ENCODE measurements at places on chromosomes 16 and 17.

DNA sequence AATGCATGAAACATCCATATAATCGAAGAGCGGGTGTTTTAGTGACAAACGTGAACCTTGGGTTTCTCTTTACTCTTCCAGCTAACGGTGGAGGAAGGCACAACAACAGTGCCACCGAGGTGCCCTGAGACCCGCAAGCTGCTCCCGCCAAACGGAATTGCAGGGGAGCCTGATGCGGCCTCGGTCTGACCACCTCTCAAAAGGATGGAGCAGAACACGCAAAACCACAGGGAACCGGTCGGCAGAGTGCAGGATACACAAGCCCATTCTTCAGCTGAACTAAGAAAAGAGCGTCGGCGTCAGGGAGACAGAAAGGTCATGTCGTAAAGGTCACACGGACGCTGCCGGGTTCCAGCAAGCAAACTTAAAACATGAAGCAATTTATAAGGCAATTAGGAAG, 109.5 kb upstream of the ZNF750 start:
- no peak for DNase-seq

- no peak for DNase-seq
Measured at GRCh38 chr17:62164747-62165722, 100.0 kb upstream of the MED13 start.

DNA sequence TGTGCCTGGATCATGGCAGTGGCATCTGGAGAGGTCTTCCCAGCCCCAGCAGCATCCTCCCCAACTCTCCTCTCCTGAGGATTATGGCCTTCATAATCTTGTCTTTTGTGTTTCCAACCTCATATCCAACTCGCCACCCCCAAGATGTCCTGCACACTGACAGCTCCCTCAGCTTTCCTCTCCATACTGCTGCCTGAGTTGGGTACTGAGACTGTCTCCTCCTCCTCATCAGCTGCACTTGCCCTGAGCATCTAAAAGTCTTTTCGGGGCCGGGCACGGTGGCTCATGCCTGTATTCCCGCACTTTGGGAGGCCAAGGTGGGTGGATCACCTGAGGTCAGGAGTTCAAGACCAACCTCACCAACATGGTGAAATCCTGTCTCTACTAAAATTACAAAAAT, 2.0 kb downstream of the CD300LB start:
- DNase-seq, result no peak

DNA sequence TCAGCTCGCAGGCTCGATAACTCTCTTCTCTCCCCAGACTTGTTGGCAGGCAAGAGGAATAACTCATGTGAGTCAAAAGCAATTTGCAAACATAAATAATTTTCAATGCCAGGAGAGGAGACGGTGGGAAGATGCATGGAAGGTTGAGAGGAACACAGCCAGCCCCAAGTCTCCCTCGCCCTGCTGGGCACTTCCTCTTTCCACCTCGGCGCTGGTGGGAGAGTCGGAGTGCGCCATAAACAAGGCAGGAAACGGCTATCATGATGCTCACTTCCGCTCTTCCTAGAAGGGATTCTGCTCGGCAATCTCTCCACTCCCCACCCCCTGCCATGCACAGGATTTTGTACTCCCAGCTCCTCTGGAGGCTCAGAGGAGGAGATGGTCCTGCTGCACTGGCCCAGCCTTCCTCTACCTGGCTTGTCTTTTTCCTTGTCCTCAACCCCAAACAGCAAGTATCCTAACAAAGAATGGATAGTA, 13.0 kb downstream of the CBX4 start:
- no peak for DNase-seq

GRCh38 chr17:39231091-39231561, 5.4 kb upstream of the STAC2 start:
- DNase-seq, result no peak

GRCh38 chr16:30609002-30609925, 925 bp downstream of the ZNF689 start:
- peak; percentile 40 for DNase-seq

DNA sequence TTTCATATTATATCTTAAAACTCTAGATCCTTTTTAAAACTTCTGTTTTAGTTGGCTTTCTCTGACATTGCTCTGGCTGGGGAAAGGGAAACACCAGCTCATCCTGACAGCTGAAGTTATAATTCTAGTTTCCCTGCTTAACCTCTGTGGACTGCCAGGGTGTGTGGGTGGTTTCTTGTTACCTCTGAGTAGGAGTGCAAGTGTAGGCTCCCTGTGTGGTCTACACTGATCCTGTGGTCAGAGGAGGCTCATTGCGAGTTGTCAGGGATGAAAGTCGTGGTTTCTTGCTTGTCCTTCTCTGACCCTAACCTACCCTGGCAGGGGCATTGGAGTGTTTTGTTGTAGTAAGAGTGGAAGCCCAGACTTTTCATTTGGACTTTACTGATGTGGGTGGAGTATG, 221.0 kb downstream of the UTP18 start:
- DNase-seq, result no peak

DNA sequence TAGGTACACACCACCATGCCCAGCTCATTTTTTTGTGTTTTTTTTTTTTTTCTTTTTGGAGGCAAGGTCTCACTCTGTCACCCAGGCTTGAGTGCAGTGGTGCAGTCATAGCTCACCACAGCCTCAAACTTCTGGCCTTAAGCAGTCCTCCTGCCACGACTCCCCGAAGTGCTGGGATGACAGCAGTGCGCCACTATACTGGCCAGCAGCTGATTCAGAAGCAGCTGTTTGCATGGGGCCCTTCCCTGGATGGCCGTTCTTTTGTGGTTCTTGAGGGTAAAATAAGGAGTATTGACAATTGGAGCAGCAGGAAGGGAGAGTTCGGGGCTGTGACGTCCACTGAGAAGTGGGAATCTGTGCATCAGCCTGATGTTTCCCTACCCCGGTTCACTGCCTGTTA, 41.6 kb downstream of the KIAA0513 start:
- DNase-seq, result no peak

GRCh38 chr17:58344047-58344790, 7.8 kb downstream of the SUPT4H1 start:
- no peak for DNase-seq

- no peak for DNase-seq
Measured at GRCh38 chr17:3771140-3771539, 29.8 kb downstream of the ITGAE start.

GRCh38 chr16:61179561-61179960, 856.7 kb downstream of the CDH8 start:
- no peak for DNase-seq

DNA sequence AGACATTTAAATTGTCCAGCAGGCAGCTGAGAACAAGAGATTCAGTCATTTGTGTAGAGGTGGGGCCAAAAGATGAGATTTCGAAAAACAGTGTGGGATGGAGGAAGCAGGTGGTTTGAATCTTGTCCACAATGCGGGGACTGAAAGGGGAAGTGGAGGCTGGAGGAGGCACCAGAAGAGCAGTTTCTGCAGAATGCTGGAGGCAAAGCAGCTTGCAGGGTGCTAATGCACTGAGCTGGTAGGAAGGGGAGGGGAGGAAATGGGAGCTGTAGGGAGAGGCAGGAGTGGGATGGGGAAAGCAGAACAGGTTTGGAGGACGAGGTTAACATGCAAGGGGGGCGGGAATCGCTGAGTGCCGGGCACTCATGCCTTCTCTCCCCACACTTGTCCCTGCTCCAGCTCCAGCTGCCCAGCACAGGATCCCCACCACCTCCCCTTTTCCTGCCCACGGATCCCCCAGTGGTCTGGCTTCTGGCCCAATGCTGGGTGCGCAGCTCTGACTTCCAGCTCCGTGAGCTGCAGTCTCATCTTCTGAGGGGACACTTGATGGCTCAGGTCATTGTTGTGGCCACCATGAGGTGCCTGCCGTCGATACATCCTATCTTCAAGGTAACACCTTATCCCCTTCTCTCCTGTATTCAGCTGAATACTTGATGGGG, 9.4 kb downstream of the C17orf100 start:
- DNase-seq, result no peak

- no peak for DNase-seq
Measured at GRCh38 chr17:55634702-55635101, 88.0 kb downstream of the TMEM100 start.

GRCh38 chr17:38560503-38561318, 45.0 kb downstream of the SRCIN1 start:
- DNase-seq, result peak; percentile 40

- no peak for DNase-seq
Measured at GRCh38 chr17:45093444-45094110, 32.5 kb downstream of the NMT1 start.

All from ACHN (cell line).